ENCODE measurements at places on chromosomes 13 and 19. TPM values are rescaled to one million over a fixed set of nuclear protein-coding genes. Genes with fewer than 3 reads are reported as not detected.

GRCh38 chr19:58181902-58182576 lies 822 bp upstream of the ZNF274 start:
- no peak for DNase-seq

- DNase-seq: no peak
These were observed 8.2 kb downstream of the ETFB start for GRCh38 chr19:51357952-51358351.

ZNF726 gene
- 0.70 TPM for total RNA-seq

DNA sequence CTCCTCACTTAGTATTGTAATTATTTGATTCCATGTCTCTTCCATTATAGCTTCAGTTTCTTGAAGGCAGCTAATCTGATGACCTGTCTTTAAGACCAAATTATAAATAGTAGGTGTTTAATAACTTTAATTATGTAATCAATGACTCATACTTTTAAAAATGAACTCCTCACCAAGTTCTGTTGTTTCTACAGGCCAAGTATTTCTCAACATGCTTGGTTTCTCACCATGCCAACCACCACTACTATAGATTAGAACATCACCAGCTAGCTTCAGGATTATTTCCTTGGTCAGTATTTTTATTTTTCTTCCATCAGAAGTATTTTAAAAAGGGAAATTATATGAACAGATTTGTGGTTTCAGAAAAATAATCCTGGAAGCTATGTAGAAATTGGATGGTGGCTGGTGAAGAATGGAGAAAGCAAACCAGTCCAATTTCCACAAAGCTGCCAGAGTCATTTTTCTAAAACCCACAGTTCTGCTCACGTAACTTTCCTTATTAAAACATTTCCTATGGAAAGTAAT lies 237.7 kb upstream of the DACH1 start:
- no peak for DNase-seq

C19orf33 gene
- total RNA-seq: 0.59 TPM

DNA sequence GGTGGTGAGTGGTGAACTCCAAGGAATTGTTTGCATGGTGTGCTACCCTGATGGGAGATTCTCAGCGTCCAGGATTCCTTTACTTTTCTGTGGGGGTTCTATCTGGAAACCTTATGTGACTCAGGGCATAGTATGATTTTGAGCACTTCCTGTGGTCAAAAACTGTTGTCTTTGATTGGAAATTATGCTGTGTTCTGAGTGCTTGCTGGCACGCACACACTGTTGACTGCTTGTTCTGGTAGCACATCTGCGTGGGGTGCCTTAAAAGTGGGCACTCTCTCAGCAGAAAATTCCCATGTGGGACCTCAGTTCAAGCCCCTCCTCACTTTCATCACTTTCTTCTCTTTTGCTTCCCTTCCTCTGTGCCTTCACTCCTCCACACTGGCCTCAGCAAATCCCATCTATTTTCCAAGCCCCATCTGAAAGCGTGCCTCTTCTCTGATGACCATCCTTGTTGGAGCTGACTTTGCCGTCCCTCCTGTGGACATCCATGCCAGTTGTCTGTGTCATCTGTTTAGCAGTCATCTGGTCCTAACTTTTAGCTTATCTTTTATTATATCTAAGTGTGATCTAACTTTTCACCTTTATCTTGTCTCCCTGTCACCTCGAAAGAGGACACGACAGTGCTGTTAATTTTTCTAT lies 56.4 kb upstream of the NPAS1 start:
- DNase-seq: no peak

SPIB gene
- 25.6 TPM for total RNA-seq

GRCh38 chr13:112457081-112457480 lies 80.9 kb downstream of the SPACA7 start:
- DNase-seq: no peak

DNA sequence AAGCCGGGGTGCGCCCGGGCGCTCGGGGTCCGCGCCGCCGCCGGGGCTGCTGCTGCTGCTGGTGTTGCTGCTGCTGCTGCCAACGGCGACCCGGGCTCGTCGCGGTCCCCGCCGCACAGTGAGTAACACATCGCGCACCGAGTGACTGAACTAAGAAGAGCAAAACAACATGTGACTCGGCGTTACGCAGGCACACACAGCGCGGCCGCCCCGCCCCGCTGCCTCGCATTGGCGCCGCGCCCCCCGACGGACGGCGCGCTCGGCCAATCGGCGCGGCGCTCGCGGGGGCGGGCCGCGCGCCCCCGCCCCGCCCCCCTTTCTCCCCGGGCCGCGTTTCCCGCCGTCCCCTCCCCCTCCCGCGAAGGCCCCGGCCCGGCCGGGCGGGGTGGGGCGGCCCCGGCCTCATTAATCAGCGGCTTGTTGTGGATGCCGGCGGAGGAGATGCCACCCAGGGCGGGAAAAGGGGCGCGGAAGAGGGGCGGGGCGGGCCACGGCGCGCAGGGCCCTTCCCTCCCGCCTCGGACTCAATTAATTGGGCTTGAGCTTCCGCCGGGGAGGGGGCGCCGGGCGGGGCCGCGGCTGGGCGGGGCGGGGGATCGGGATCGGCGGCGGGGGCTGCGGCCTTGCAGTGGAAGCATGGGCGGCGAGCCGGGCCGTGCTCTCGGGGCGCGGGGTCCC lies at the start of gene IRS2:
Gene IRS2, minus strand, starts transcription at position 127 of the 678 bp plus-strand sequence. CDS start 530 bp downstream, outside the sequence.
- DNase-seq: peak; percentile 93

KLF1 gene
- not detected for total RNA-seq

LRRC25 gene
- 0.14 TPM for total RNA-seq

PSG6 gene
- total RNA-seq: not detected

GRCh38 chr19:39792999-39793546 lies 14.4 kb downstream of the LEUTX start:
- DNase-seq: peak; percentile 72

Measured in pancreas (tissue), 10 donors.